ENCODE measurements at places on chromosomes 5 and 9.

GRCh38 chr5:115875447-115875846, 33.7 kb downstream of the AP3S1 start:
- no peak for DNase-seq

- no peak for DNase-seq
These were observed 47.6 kb downstream of the GABRA1 start for GRCh38 chr5:161895514-161895913.

GRCh38 chr9:35757226-35757891, 3.3 kb upstream of the MSMP start:
- DNase-seq, result no peak

DNA sequence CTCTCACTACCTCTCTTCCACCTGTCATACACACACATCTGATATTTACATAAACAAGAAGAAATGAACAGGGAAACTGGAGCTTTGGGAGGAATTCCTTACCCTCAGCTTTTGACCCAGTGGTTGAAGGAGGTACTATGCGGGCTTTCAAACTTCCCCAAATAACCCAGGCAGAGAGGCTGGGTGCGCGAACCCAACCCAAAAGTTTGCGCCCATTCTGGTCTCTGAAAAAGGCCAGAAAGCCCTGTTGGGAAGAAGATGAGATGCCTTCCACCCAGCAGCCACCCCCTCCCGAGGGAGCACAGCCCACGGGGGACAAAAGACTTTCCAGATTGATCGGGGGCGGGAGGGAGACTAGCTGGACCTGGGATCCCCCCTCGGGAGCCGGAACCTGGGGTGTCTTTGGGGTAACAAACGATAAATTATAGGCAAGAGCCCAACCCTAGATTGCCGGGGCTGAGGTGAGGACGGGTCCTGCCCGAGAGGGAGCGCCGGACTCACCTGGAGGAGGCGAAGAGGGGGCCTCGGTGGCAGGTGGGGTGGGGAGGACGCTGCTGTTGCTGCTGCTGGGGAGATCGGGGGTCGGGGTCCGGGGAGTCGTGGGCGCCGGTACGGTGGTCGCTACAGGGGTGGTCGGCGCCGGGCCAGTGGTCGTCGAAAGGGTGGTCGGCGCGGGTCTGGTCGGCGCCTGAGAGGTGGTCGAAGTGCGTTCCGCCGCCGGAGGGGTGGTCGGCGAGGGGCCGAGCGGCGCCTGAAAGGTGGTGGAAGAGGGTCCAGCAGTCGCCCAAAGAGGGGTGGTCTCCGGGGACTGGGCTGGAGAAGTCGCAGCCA, 798 bp downstream of the MEGF9 start:
- DNase-seq, result no peak

- no peak for DNase-seq
These were observed 12.5 kb upstream of the GADD45G start for GRCh38 chr9:89592213-89592815.

DNA sequence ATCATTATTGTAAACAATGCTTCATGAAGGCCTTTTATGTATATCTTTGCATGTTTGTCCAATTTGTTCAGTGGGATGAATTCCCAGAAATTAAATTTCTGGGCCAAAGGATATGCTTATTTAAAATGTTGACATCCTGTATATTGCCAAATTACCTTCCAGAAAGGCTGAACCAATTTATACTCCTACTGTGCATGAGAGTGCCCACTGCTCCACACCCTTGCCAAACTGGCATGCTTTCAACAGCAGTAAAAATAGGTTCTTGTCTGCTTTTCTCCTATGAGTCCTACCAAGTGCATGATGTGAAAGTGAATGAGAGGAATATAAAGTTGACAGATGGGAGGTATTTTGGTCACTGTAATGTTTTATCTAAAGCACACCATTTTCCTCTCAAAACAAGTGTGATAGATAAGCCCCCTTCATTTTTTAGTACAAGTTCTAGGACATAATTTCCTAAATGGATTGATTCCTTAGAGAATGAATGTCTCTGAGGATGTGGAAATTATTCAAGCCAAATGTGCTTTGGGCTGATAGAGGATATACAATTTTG, 70.5 kb upstream of the ERBIN start:
- DNase-seq, result no peak

GRCh38 chr9:104927912-104928740, at the start of gene ABCA1:
TSS of gene ABCA1 (minus strand) at chr9:104928155. CDS start at chr9:104903679, 24,476 bp downstream.
- DNase-seq, result peak; percentile 28

- no peak for DNase-seq
These were observed 68.6 kb upstream of the TNPO1 start for GRCh38 chr5:72747826-72748225.

- DNase-seq, result no peak
These were observed 338.6 kb downstream of the PTPRD start for GRCh38 chr9:10274175-10274574.

DNA sequence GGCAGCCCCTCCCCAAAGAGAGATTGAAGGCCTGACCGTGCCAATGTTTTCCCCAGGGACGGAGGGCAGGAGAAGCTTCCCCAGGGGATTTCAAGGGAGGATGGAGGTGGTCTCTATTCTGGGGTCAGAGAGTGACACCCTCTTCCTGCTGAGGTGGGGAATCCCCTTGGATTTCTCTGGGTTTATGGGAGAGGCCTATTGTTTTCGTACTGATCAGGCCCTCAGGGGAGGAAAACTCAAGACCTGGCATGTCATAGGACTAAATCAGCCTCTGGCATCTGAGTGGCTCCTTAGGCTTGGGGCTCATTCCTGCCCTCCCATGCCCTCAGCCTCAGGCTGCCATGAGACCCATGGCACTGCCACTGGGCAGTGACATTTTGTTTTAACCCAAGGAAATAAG, 44.6 kb downstream of the IRF1 start:
- no peak for DNase-seq

- no peak for DNase-seq
These were observed 80.5 kb upstream of the HSPA9 start for GRCh38 chr5:138655530-138656190.

GRCh38 chr5:111229221-111229835, 5.1 kb downstream of the CAMK4 start:
- no peak for DNase-seq

- DNase-seq, result no peak
These were observed 1.8 kb upstream of the IL3 start for GRCh38 chr5:132058646-132059042.

- no peak for DNase-seq
These were observed 13.0 kb upstream of the SPINK4 start for GRCh38 chr9:33227008-33227398.

GRCh38 chr5:14286007-14286406, 142.9 kb downstream of the TRIO start:
- no peak for DNase-seq

GRCh38 chr5:77843570-77844372, 67.6 kb upstream of the TBCA start:
- DNase-seq, result no peak

- DNase-seq, result no peak
These were observed 250.9 kb downstream of the PSAT1 start for GRCh38 chr9:78547831-78548230.

GRCh38 chr5:159732220-159732619, 184.1 kb upstream of the ADRA1B start:
- no peak for DNase-seq

DNA sequence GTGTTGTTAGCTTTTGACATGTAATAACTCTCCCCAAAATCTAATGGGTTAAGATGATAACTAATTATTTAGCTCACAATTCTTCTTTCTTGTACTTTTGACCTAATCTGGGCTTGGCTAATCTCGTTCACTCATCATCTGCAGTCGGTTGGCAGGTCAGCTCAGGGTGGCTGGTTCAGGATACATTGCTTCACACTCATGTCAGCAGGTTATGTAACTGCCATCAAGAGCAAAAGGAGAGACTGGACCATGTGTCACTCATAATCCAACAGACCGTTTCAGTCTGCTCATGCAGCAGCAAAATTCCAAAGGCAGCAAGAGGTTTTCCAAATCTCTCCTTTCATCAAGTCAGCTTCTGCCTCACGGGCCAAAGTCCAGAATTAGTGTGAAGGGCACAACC, 998.4 kb upstream of the CTNND2 start:
- no peak for DNase-seq

GRCh38 chr5:1512541-1513291, 11.0 kb downstream of the LPCAT1 start:
- DNase-seq, result no peak

DNA sequence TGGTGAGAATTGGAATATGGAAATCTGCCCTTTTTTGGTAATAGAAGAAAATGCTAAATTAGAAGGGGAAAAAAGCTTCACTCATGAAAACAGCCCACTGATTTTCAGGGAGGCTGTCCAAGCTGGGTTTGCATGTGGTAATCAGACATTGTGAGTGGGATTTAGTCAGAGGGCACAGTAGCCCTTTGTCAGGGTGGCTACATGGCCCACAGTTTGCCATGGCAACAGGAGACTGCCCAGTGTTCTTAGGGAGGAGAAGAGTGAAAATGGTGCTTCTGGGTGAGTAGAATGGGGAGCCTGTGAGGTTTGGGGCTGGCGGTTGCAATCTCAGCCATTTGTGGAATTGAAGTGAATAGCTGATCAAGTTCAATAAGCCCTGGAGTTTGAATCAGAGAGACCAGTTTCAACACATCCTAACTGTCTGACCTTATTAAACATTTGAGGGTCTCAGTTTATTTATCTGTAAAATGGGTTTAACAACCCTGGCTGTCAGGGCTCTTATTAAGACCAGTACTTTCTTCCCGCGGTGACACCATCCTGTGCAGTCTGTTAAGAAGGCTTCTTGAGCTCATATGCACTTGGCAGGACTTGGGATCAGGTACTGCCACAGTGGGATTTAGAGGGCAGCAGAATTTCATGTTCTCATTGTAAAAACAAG, 107.6 kb upstream of the TNC start:
- DNase-seq, result no peak

GRCh38 chr5:178265746-178266145, 33.1 kb upstream of the PHYKPL start:
- DNase-seq, result no peak

DNA sequence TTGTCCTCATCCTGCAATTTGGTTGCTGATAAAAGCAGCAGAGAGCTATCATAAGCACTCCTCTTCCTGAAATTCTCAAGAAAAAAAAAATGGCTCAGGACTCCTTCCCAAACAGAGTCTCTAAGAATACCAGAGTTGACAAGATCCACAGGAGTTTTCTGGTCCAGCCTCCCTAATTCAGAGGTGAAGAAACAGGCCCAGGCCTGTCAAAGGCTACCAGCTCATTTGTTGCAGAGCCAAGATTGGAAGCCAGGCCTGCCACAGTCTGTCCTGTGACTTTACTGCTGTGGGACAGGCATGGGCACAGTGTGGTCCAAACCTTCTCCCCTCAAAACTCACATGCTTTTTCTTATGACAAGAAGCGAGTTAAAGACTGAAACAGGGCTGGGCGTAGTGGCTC, 41.5 kb downstream of the NIPSNAP3B start:
- DNase-seq, result no peak

DNA sequence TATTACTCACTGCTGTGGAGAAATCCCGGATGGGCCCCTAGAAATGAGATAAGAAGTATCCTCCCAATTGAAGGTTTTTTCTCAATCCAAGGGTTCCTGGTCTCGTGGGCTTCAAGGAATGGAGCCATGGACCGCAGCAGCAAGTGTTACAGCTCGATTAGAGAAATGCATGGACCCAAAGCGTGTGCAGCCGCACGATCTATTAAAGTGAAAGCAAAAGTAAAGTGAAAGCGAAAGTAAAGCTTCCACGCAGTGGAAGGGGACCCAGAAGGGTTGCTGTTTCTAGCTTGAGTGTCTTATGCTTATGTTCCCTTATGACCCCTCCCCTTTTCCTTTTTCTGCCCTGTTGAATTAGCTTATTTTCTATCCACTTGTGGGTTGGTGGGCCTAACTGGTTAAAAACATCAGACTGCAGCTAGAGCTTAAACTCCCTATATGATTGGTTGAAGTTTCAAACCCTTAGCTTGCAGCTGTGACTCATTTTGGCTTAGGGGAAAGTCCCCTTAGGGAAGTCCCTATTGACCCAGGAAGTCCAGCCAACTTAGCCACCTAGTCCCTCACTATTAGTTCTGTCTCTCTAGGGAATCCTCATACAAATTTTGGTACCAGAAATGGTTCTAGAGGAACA, 1111.8 kb downstream of the TAF11L14 start:
- DNase-seq, result no peak

- no peak for DNase-seq
These were observed 421.5 kb upstream of the DAP start for GRCh38 chr5:11182441-11183080.

DNA sequence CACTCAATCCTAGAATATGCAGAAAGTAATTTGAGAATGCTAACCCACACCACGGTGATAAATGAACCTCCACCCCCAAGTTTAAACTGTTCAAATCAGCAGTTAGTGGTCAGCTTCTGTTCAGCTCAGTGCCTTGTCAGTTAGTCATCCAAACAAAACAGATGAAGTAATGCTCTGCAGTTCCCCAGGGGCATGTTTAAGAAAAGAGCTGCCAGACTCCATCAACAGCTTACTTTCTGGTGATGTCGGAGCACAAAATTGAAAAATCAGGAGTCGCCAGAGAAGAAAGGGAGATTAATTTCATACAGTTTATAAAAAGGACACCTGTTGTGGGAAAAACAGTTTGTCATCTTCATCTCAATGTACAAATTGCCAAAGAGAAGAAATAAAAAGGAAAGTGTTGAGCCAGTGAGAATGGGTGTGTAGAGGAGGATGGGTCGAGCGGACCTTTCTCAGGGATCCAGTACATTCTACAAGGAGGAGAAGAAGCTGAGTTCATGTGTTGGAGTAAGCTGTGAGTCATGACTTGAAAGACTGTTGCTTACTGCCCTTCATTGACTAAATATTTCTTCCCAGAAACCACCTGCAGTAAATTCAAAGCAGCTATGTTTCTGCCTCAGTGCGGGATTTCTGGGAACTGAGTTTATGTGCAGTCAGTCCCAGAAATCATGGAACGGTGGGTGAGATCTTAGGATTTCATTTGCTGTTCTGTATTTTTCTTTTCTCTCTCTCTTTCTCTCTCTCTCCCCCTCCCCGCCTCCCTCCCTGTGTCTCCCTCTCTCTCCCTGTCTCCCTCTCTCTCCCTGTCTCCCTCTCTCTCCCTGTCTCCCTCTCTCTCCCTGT, 13.7 kb downstream of the TRIO start:
- no peak for DNase-seq

DNA sequence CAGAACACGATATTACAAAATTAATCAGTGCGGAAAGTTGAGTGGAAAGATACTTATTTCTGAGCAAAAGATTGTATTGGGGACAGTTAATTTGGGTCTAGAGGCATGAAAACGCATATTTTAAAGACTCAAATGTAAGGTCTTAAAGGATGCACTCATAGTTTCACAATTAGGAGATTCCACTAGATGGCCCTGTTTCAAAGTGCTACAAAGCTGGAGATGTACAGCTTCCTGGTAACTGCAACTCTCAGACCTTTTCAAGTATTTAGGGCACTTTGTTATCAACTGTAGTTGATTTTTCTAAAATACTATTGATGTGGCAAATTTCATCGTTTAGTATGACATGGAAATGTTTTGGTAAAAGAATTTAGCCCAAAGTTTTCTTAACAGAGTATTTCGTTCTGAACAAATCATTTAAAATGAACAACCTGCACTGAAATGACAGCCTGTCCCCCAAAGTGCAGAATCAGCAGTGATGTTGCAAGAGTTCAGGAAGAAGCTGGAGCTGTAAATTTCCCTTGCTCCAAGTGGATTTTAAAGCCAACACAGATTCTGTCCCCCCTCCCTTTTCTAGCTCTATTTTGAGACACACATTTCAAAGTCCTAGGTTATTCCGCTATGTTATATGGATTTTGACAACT, 16.2 kb upstream of the NDUFB6 start:
- no peak for DNase-seq

- no peak for DNase-seq
These were observed 80.9 kb upstream of the IRX2 start for GRCh38 chr5:2832394-2832793.

Data from stimulated activated CD8-positive, alpha-beta memory T cell treated with anti-CD3 and anti-CD28 coated beads, Interleukin-2, amount 100 ng/mL, for 1 hour (primary cell).